ENCODE measurements at places on chromosomes 16 and 17. TPM values are rescaled to one million over a fixed set of nuclear protein-coding genes. Genes with fewer than 3 reads are reported as not detected.

MRPL28 gene
- 154 TPM for total RNA-seq

GRCh38 chr17:77130525-77130924 is 10.2 kb upstream of the SEC14L1 start:
- no peak for DNase-seq

NR1D1 gene
- 7.1 TPM for total RNA-seq

GRCh38 chr17:39195568-39196160 is 1.8 kb downstream of the CACNB1 start:
- DNase-seq: peak; percentile 20

DNA sequence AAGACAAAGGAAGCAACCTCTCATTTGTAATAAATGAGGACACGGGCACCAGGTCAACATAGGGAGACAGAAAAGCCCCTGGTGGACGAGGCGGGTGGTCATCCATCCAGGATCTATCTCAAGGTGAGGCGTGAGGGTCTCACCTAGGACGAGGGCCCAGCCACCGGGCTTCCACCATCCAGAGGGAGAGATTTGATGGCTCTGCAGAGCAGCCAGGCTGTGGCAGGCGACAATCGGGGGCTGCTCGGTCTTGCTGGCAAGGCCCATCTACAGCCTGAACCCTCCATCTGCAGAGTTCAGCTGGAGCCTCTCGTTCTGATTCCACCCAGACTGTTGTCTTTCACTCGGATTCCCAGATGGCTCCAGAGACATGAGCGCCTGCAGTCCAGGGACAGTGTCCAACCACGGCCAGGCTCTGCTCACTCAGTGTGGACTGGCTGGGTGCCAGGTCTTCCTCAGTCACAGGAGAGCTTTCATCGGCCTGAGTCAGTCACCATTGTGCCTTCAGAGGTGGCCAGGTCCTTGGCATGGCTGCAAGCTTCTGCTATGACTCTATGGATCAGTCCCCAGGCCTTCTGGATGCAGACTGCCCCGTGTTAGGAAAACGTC is 5.9 kb downstream of the LITAFD start:
- DNase-seq: peak; percentile 52

- no peak for DNase-seq
Observed at GRCh38 chr17:63698381-63698885, 1.5 kb downstream of the LIMD2 start.

- peak; percentile 77 for DNase-seq
Observed at GRCh38 chr16:67884684-67885083, at the start of gene NRN1L. Gene NRN1L, plus strand, starts transcription at chr16:67884885. Its CDS starts 19 bp downstream, at chr16:67884904.

DNA sequence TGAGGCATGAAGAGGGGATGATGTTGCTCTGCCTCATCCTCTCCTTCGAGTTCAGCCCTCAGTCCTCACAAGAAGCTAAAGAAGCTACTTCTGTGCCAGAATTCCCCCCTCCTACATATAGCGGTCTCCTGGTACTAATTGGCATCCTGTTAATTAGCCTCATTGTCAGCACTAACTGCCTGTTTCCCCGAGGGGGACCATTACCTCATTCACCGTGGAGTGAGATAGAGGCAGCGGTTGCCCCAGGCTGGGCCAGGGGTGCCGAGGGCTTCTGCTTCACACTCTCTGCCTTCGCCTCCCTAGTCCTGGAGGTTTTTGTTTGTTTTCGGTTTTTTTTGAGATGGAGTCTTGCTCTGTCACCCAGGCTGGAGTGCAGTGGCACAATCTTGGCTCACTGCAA is 5.7 kb upstream of the MINK1 start:
- no peak for DNase-seq

OMG gene
- not detected for total RNA-seq

DNA sequence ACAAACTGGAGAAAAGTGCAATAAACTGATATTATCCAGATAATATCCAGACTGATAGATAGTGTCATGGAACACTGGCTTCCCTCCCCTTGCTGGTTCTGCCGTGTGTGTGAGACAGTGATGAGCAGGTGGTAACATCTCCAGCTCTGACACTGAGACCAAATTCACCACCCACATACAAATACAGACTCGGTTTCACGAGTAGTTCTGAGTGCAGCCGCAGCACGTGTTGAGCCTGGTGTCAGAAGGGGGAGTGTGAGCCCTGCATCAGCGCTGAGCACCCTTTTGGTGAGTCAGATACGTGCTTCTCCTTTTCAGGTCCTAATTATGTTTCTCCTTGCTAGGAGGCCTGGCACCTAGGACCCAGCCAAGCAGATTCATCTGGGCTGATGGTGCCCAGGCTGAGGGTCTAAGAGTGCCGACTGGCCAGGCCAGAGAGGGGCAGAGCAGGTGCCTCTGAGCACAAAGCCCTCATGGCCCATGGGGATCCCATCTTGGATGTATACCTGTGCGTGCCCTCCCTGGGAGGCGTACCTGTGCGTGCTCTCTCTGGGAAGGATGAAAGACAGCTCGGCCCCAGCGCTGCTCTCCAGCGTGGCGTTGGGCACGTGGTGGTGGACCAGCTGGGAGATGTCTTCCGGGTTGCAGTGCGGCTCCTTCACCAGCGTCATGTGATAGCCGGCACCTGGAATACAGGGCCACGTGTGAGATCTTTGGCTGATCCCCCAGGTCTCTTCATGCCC is 27.3 kb upstream of the RNPS1 start:
- no peak for DNase-seq

GRCh38 chr16:78242239-78242630 is 142.8 kb downstream of the WWOX start:
- DNase-seq: no peak

CRK gene
- total RNA-seq: 49.4 TPM

PPM1E gene
- not detected for total RNA-seq

DNA sequence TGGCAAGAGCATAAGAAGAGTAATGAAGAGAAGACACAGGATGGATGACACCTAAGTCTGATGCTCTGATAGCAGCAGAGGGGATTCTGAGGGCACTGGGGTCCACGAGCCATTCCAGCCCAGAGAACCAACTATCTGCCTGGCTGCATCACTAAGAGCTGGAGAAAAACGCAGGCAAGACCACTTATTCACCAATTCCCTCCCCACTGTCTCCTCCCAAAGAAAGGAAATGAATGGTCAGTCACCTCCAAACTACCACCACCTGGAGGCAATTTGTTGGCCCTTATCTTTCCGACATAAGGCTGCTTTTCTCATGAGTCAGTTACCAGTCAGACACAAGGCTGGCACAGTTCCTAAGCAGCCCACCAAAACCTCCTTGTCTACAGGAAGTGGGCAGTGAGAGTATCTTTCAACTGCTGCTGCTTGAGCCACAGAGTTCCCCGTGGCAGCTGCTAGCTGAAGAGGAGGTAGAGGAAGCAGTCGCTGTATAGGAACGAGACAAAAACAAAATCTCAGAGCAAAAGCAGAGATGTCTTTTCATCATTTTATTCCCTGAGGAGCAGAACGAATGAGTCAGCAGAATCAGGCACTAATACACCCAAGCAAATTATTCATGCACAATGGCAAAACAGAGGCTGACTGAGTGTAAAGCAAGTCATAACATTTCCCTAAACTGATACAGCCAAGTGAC is 111.1 kb downstream of the SMG6 start:
- DNase-seq: peak; percentile 88

DNA sequence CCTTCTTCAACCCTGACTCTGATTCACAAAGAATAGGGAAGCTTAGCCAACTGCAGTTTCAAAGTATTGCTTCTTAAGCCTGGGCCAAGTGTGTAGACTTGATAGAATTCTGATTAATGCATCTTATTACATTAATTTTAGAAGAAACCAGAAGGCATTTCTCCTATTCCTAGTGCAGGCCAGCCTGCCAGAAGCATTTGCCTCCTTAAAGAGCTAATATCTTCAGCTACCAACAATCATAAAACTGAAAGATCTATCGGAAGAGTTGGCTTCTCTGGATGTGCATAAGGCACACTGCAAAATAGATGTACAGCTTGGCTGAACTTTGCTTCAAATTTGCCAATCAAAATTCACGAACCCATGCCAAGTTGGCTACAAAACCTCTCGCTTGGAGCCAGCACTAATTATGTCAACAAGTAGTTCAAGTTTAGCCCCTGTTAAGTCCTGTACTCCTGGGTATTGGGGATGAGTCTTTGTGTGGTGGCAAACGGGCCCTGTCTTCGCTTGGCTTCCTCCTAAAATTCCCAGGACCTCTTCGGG is 717.8 kb downstream of the WWOX start:
- no peak for DNase-seq

SPNS3 gene
- 0.69 TPM for total RNA-seq

DNA sequence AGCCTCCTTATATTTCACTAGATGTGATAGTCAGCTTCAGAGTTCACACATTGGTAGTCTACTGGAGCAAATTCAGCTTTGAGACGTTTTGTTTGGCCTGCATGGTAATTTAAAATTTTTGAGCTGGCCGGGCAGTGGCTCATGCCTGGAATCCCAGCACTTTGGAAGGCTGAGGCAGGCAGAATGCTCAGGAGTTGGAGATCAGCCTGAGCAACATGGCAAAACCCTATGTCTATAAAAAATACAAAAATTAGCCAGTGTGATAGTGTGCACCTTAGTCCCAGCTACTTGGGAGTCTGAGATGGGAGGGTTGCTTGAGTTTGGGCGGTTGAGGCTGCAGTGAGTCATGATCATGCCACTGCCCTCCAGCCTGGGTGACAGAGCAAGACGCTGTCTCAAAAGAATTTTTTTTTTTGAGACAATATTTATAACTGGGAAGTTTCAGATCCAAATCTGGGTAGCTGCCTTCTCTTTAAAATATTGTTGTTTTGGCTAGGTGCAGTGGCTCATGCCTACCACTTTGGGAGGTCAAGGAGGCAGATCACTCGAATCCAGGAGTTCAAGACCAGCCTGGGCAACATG is 4.8 kb upstream of the BLMH start:
- no peak for DNase-seq

DNA sequence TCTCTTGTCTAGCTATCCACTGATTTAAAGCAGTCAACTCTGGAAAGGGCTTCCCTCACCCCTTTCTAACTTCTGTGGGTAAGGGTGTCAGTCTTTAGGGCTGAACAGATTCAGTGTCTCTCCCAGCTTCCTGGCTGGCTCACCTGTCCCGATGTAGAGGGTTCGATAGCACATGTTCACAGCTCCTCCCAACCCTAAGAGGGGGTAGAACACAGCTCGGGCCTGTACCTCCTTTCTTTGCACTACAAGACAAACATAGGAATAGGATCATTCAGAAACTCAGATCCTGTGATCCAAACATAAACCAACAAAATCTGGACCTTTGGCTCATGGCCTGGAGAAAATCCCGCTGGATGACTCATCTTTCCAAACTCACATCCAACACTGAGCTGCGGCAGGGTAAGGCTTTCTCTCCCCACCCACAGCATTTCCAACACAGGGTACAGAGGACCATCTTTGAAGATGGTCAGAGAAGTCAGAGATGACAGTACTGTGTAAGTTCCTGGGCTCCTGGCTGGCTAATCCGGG is 5.8 kb upstream of the DHRS13 start:
- DNase-seq: peak; percentile 66

Data from PC-3 (cell line).